ENCODE measurements at places on chromosomes 2 and 18. TPM values are rescaled to one million over a fixed set of nuclear protein-coding genes. Genes with fewer than 3 reads are reported as not detected.

DNA sequence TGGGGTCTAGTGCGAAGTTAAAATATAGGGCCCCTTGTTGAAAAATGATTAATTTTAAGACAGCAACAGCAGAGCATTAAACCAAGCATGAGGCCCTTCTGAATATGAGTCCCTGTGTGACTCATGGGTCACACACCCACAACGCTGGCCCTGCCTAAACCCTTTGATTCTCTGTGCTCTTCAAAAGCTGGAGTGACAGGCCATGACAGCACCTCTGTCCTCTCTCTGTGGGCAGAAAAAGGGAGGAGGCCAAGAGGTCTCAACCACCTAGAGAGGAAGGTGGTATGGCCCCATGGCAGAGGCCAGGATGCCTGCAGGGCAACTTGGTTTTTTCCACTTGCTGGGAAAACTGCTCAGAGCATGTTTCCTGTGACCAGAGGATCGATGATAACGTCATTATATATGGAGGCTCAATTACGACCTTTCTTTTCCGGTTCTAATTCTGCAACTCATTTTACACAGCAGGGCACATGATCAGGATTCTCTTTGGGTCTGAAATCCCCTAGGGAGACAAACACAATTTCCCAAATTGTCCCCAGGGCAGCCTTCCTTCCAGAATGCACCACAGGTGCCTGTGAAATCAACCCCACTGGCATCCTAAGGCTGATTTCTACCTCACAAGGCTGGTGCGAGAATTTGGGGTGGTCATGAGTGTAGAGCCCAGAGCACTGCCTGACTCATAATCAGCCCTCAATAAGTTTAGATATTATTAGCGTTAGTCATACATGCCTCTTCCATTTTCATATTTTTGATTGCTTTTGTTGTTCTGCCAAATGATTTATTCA lies 102.0 kb upstream of the PPP1CB start:
- H3K27me3 ChIP-seq = no peaks in the 10 kb centered on the region
- H3K27ac ChIP-seq = no peak overlapping the region
- H3K4me3 ChIP-seq = no peak overlapping the region

DNA sequence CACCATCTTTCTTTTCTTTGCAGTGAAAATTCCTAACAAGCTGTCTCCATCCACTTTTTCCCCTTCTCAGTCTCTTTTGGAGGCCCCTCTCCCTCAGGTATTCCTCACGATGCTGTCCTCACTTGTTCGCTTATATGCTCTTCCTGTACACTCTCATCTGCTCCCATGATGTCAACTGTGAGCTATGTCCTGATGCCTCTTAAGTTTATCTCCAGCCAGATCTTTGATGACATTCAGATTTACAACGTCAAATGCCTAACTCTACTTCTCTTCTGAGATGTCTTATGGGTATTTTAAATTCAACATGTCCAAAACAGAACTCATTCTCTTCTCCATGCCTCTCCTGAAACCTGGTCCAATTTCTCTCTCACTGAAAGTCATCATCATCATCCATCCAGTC lies 55.1 kb upstream of the SERTAD2 start:
- no peak overlapping the region for H3K4me3 ChIP-seq
- H3K27ac ChIP-seq = no peak overlapping the region
- H3K27me3 ChIP-seq = no peaks in the 10 kb centered on the region
- no peaks in the 10 kb centered on the region for H3K4me1 ChIP-seq

The TUBA4B gene
- not detected for total RNA-seq

The RHBDD1 gene
- 15.1 TPM for total RNA-seq

- H3K27ac ChIP-seq = no peak overlapping the region
- DNase-seq = no peak
- no peaks in the 10 kb centered on the region for H3K36me3 ChIP-seq
- no peak overlapping the region for H3K4me3 ChIP-seq
- H3K4me1 ChIP-seq = no peaks in the 10 kb centered on the region
Observed at GRCh38 chr2:235287375-235287733, 206.5 kb upstream of the AGAP1 start.
